Stimulated activated naive CD4-positive, alpha-beta T cell treated with Interleukin-2 at 50 U/mL for 16 hours (primary cell): ENCODE measurements at places on chromosomes 4 and X.

DNA sequence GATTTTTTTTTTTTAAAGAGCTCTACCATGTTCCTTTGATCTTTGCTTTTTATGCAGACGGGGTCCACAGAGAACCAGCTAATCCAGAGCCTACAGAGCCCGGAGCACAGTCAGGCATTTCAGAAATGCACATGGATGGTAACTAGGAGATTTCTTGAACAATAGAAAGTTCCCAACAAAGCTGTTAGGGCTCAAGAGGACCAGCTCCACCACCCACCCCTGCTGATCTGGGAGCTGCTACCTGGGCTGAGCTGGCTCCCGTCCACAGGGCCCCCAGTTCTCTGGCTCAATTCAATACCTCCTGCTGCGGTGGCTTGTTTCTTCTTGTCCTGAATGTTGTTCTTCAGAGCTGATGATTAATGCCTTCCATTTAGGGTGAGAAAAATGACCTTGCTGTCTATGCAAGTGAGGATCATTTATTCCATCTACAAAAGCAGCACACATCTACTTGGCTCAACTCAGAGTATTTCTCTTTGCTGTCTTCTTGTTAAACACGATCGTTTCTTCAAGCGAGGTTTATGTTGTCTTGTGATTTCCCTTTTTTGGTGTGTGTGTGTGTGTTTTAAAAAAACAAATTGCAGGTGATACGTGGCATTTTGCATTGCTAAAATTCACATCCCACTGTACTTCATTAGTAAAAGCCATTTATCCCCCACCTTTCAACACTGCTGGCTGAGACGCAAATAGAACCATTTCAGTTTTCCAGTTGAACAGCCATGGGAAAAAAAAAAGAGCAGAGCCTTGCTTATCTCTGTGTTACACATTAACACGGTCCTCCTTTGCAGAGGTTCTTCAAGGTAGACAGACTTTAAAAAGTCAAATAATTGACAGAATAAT is 31.3 kb downstream of the IGFBP7 start:
- DNase-seq: no peak

GRCh38 chr4:6221851-6222760 is 21.8 kb upstream of the JAKMIP1 start:
- peak; percentile 30 for DNase-seq

DNA sequence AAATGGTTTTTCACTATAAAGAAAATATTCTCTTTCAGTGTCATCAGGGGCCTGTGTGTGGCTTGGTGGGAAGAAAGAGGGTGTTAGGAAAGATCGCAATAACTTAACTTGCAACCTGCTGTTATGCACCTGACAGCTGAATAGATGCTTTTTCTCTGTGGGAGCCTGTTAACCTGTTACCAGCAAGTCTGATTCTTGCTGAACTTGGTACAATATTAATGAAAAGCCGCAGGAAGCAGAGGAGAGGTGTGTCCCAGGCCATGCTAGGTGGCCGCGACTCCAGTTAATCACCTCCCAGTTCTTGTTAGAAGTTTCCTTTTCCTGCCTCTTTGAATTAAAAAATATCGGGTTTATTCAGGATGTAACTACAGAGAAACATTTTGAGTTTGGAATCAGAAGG is 494.8 kb upstream of the AGA start:
- DNase-seq: no peak

DNA sequence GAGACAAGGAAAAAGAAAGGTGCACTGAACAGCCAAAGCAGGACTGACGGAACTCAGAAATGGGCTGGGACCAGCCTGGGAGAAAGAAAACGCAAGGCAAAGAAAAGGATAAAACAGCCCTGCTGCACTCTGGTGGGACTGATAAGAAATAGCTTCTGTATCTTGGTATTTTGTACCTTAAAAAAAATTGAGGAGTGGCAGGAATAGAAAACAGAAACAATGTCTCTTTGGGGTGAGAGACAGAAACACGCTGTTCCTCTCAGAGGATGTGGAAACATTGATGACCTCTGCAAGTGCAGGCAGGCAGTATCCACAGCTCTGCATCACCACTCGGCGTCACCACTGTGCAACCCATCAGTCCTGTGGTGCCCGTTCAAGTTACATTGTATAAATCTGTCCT is 152.5 kb upstream of the SPRY1 start:
- no peak for DNase-seq

GRCh38 chr4:81519427-81519773 is 47.7 kb upstream of the RASGEF1B start:
- no peak for DNase-seq

DNA sequence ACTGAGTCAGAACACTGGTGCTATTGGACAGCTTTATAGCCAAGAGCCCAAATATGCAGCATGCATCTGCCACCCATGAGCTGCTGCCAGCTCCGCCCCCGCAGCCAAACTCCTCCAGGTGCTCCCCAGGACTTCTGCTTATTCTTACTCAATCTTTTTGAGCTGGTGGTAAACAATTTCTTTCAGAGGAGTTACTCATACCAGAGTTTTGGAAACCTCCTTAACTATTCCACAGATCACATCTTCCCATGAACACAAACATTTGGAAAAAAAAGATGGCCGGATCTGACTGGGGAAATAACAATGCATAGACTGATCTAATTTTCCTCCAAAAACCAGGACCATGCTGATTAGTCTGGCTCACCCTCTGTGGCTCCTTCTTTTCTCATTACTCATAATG is 399.9 kb downstream of the GPM6A start:
- no peak for DNase-seq

DNA sequence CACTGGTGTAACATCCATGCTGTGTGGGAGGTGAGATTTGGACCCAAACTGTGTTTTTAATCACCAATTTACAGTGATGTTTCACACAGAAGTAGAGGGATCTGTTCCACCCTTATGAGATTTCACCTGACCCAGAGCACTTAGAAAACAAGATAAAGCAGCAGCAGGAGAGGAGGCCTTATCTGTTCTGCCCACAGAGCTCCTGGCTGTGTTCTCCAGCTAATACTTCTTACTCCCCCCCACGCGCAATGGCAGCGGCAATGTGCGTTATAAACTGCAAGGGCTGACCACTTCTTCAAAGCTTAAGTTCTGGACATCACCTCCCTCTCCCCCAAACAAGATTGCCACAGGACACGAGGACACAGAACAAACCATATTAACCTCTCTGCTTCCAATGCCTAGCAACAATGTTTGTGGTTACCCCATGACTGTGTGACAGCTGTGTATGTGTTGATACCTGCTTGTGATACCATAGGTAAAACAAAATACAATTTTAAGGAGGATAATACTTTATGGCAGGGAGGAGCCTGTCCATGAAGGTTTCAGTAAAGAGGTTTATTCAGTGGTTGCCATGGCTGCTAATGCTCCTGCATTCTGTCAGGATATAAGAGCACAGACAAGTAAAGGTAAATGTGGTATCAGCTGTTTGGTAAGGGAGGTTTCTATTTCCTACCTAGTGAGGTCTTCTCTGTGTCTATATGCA is 210.0 kb downstream of the SOWAHB start:
- DNase-seq: no peak

DNA sequence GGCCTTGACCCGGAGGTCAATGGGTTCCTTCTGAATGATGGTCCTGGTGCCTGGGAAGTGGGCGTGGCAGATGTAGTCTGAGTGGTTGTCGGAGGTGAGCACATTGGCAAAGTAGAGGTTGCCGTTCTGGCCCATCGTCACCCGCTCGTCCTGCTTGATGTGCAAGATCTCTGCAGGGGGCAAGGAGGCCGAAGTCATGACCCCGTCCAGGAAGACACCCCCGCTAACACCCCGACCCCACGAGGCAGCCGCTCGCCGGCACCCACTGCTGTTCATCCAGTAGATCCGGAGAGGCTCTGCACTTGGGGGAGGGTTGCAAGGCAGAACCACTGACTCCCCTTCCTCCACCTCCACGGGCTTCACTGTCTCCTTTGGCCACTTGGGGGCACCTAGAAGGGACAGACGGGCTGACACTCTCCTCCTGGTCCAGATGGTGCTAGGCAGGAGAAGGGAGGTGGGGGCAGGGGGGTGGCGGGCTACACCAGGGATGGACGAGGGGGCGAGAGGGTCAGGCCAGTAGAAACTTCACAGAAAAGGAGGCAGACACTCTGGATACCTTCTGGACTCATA is 15.1 kb downstream of the L1CAM start:
- DNase-seq: no peak
